Calu3 (cell line): ENCODE measurements at places on chromosomes 3 and 15. TPM values are rescaled to one million over a fixed set of nuclear protein-coding genes. Genes with fewer than 3 reads are reported as not detected.

- no peak for DNase-seq
These were observed 92.7 kb downstream of the UACA start for GRCh38 chr15:70670680-70671079.

GRCh38 chr15:90143166-90143655 lies 40.9 kb upstream of the IDH2 start:
- peak; percentile 91 for DNase-seq

IL20RB gene
- total RNA-seq = 8.5 and 12.0 TPM in 2 replicates

DNA sequence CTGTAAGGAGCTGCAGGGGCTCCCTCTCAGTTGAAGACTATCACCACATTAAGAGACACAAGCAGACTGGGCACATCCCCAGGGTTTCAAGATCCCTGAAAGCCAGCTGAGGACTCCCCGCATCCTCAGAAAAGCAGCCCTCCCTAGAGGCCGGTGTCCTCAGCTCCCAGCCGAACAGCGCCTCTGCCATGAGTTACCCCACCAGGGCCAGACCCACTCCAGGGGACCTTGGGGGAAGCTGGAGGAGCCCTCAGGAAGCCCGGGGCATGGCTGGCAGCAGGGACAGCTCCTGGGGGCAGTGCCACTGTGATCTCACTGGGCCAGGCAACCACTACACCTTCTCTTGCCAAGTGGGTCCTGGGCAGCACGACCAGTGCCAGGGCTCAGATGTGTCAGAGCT lies 8.1 kb downstream of the KLF15 start:
- no peak for DNase-seq

PAQR9 gene
- 1.3 and 2.0 TPM in 2 replicates for total RNA-seq

GRCh38 chr3:17514597-17514996 lies 227.8 kb downstream of the TBC1D5 start:
- no peak for DNase-seq

WNT7A gene
- 2.7 and 3.5 TPM in 2 replicates for total RNA-seq

DNA sequence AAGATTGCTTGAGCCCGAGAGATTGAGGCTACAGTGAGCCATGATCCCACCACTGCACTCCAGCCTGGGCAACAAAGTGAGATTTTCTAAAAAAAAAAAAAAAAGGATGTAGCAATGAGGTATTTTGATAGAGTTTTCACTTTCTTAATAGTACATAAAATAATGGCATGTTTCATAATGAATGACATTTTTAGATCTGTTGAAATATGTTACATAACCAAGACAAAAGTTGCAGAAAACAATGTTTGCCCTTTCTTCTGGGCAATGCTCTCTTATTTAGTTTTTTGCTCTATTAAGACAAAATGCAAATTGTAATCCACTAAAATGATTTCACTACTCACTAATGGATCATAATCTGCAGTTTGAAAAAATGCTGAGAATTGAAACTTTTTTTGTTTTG lies 4.4 kb upstream of the MAPK6 start:
- no peak for DNase-seq

TUSC2 gene
- total RNA-seq = 29.2 and 31.2 TPM in 2 replicates

SCAANT1 gene
- not detected in 2 replicates for total RNA-seq

ZNF80 gene
- not detected in 2 replicates for total RNA-seq

PLA1A gene
- 0.81 and 0.99 TPM in 2 replicates for total RNA-seq

DNA sequence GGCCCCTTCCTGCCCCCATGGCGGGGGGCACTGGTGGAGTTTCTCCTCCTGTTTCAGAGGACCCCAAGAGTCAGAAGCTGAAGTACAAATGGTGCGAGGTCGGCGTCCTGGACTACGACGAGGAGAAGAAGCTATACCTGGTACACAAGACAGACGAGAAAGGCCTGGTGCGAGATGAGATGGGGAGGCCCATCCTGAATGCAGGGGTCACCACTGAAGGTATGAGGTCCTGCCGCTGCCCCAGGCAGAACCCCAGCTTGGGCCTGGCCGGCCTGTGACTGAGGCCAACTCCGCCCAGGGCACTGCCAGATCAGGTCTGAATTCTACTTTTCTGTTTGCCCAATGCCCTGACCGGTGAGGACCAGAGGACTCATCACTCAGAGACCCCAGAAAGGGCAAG lies 15.0 kb downstream of the DNAH1 start:
- DNase-seq = no peak

RFX7 gene
- total RNA-seq = 28.3 and 31.4 TPM in 2 replicates

MOBP gene
- 0.57 TPM in 1 of 2 replicates, not detected in the other for total RNA-seq

PARP14 gene
- 95.5 and 168 TPM in 2 replicates for total RNA-seq

- no peak for DNase-seq
These were observed 179.3 kb downstream of the FRMD5 start for GRCh38 chr15:44015545-44016305.

GRCh38 chr15:76815421-76815820 lies 89.7 kb downstream of the SCAPER start:
- no peak for DNase-seq

BOC gene
- total RNA-seq = 0.07 and 0.32 TPM in 2 replicates

DNA sequence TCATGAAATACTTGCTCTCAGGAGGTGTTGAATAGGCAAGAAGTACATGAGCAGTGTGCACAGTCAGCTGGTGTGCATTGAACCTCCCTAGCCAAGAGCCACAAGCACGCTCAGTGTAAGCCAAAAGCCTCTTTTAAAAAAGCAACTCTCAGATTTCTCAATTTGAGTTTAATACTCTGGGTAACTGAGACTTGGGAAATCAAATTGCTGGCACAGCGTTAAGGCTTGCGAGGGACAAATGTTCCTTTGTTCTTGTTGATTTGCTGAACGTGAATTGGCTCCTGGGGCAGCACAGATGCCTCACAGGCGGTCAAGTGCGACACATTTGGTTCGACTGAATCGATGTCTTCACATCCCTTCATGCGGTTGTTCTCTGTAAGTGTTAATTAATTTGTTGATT lies at the start of gene FAM240A:
Gene FAM240A (plus strand): TSS at position 202 of the 400 bp plus-strand sequence. CDS start 159 bp downstream, at position 361.
- no peak for DNase-seq

SKOR1 gene
- total RNA-seq = 0.17 and 0.27 TPM in 2 replicates

LYZL4 gene
- total RNA-seq = not detected in 2 replicates

- no peak for DNase-seq
These were observed 245.7 kb downstream of the GRM7 start for GRCh38 chr3:7106635-7107034.

CYP8B1 gene
- not detected in 2 replicates for total RNA-seq

GRCh38 chr3:187811585-187812250 lies 66.5 kb upstream of the BCL6 start:
- no peak for DNase-seq

KBTBD13 gene
- total RNA-seq = not detected in 2 replicates

MYD88 gene
- 35.2 and 44.2 TPM in 2 replicates for total RNA-seq

CPN2 gene
- not detected in 2 replicates for total RNA-seq

DNA sequence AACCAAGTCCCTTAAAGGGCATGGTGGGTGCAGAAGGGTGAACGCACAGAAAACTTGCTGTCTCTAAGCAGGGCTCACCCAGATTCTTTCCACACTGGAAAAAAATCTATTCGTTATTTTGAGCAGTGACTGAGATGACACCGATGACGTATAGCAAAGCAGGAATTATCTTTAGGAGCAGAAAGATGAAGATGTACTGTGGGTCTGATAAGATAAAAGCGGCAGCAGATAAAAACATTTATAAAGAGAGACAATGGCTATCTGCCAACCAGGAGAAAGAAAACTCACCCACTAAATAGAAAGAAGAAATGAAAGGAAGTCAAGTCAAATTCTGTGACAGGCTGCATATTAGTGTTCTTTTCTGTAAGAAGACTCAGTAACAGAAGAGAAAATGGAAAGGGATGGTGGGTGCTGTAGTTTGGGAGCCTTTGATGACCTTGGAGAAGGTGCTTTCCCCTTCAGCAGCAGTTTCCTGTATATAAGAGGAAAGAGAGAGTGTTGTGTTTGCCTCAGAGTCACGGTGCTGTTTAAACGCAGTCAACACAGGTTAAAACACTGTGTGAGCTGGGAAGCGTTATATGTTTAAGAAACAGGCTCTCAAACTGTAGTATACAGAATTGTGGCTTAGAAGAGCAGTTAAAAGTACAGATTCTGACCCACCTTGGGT lies 111.6 kb downstream of the AQP9 start:
- no peak for DNase-seq

GRCh38 chr3:126930936-126931600 lies 51.8 kb upstream of the PLXNA1 start:
- no peak for DNase-seq

GRCh38 chr15:28082891-28083684 lies 16.0 kb downstream of the OCA2 start:
- no peak for DNase-seq

DNA sequence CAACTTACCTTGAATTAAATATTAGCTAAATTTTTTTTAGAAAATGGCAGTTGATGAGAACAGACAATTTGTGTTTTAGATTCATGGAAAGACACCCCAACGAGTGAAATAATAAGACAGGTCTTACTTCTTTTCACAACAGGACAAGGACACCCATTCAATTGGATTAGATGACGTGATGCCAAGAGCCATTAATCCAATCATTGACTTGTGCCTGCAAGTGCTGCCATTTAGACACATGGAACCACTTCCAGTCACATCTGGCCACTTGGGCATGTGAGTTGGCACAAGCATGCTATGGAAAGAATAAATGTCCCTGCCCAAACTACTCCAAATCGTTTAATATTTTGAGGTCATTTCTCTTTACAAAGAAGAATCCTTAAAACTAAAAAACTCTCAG lies 1308.8 kb downstream of the ROBO2 start:
- no peak for DNase-seq

DNA sequence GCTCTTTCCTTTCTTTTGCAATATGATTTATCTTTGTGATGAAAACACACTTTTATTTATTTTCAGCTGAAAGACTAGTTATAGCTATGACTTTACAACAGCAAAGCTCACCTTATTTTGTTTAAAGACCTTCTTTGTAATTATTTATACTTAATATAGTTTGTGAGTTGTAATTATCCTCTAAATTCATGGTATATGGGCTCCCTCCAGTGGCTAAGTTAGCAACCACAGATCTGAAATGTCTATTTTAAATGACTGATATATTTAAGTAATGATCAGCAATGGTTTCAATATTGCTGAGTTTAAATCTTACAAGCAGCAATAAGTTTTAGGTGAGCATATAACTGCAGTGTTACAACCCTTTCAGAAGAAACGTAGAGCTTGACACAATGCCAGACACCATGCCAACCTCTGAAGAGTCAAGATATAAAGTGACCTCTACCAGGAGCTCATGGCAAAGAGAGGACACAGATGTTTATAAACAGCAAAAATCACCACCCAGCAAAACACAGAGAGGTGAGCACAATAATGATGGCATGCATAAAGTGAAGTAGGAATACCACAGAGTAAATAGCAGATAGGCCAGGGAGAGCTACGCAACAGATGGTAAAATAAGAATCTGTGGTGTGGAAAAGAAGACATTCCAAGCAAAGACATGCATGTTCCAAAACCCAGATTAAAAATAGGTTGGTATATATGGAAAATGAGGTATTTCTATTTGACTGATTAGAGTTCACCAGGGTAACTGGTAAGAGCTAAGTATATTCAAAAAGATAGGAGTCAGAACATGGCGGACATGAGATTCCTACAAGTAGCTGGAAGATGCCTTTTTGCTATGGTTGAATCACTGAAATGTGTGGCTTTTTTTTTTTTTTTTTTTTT lies 143.7 kb upstream of the ZNF385D start:
- peak; percentile 17 for DNase-seq

UACA gene
- 31.9 and 35.5 TPM in 2 replicates for total RNA-seq

DNA sequence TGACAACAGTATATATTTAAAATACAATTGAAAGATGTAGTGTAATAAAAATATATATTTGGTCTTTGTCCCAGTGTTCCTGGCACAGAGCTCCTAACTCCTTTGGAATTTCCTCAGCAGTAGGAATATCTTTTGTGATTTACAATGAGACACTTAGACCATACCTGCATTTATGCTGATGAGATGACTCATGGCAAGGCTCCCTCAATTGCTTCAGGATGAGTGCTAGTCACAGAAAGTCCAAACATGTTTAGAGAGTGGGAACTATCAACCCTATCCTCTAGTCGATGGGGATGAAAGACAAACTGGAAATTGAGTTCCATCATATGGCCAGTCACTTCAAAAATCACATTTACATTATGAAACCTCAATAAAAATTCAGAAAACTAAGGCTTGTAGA lies 588.3 kb upstream of the LMCD1 start:
- DNase-seq = no peak

- DNase-seq = peak; percentile 56
These were observed 17.7 kb downstream of the CRTAP start for GRCh38 chr3:33131331-33132018.

SERPINI2 gene
- total RNA-seq = not detected in 2 replicates

CCDC191 gene
- total RNA-seq = 5.9 and 6.5 TPM in 2 replicates

DNA sequence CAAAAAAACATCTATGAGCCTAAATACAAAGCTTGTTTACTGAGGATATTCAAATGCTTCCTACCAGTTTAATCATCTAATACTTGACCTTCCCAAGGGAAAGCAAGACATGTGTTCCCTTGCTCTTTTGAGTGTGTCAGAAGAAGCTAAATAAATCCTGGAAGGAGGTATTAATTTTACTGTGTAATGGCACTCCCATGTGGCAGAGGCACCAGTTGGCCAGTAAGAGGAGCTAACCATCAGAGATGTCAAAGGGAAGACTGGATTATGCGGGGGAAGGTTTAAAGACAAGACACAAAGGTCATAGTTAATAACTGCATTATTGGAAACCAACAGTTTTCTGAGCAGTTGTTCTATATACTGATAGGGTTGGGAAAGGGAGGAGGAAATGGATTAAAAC lies 125.1 kb downstream of the SUCLG2 start:
- no peak for DNase-seq

TPRG1 gene
- total RNA-seq = 1.2 and 2.1 TPM in 2 replicates

DNA sequence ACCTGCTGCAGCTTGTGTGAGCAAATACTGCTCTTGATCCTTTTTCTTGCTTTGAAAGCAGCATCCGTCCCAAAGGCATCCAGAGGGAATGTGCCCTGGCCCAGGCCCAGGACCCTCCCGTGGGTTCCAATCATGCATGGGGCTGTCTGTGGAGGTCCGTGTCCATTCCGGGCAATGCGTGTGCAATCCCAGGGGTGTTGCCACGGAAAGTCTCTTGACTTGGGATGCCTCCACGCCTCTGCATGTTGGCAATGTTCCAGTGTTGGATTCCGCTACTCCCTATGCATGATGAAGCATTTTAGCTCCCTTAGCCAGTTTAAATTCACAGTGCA lies 105.7 kb downstream of the SNRPN start:
- no peak for DNase-seq

DNA sequence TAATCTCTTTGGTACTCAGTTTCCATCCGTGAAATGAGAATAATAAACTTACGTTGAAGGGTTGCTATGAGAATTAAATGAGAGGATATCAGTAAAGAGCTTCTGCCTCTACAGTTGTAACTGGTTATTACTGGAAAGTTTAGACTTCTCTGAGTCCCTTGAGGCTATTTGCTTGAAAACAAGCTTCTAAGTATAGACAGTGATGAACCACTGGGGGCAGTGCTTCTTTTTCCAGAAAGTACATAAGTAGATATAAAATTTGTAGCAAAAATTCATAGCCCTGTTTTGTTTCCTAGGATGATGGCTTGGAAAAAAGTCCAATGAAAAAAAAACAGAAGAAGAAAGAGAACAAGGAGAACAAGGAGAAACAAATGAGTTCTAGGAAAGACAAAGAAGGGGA lies 87.1 kb downstream of the RGMA start:
- DNase-seq = no peak

GRCh38 chr3:184953401-184953800 lies 141.4 kb downstream of the VPS8 start:
- DNase-seq = no peak
